ENCODE measurements at places on chromosomes 7 and 10.

DNA sequence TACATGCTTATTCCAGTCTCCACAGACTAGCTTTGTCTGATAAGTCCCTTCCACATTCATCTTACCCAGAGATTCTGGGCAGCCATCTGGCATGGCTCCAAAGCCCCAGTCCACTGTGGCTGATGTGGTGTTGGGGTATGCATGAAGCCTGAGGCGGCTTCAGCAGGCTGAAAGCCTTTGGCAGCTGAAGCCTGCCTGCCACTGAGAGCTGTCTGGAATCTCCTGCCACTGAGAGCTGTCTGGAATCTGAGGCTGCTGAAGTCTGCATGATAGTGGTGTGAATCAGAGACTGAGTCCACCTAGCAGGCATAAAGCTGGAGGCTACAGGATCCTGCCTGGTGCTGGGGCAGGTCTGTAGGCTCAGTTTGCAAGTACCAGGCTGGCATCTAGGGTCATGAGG is 87.1 kb downstream of the DYNC1I1 start:
- no peak for DNase-seq

GRCh38 chr7:136925556-136925955 is 57.1 kb downstream of the CHRM2 start:
- DNase-seq: no peak

DNA sequence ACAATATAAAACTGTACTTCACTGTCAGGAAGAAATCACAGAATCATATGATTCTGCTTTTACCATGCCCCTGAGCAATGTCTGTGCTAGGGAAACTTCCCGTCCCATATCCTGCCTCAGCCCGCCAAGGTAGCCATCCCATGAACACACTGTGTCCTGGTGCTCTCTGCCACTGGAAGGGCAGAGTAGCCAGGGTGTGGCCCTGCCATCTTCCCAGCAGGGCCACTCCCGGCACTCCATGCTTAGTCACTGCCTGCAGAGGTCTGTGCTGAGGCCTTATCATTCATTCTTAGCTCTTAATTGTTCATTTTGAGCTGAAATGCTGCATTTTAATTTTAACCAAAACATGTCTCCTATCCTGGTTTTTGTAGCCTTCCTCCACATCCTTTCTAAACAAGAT is 31.8 kb downstream of the AP3M1 start:
- DNase-seq: no peak

- DNase-seq: no peak
Measured at GRCh38 chr7:47210281-47210854, 371.5 kb downstream of the TNS3 start.

GRCh38 chr7:92854501-92855238 is 18.3 kb upstream of the CDK6 start:
- DNase-seq: peak; percentile 51

- no peak for DNase-seq
Measured at GRCh38 chr10:65183236-65183635, 1662.0 kb downstream of the REEP3 start.

GRCh38 chr10:10193848-10194247 is 823.8 kb upstream of the CELF2 start:
- DNase-seq: no peak

- no peak for DNase-seq
Measured at GRCh38 chr10:64503429-64503828, 982.2 kb downstream of the REEP3 start.

DNA sequence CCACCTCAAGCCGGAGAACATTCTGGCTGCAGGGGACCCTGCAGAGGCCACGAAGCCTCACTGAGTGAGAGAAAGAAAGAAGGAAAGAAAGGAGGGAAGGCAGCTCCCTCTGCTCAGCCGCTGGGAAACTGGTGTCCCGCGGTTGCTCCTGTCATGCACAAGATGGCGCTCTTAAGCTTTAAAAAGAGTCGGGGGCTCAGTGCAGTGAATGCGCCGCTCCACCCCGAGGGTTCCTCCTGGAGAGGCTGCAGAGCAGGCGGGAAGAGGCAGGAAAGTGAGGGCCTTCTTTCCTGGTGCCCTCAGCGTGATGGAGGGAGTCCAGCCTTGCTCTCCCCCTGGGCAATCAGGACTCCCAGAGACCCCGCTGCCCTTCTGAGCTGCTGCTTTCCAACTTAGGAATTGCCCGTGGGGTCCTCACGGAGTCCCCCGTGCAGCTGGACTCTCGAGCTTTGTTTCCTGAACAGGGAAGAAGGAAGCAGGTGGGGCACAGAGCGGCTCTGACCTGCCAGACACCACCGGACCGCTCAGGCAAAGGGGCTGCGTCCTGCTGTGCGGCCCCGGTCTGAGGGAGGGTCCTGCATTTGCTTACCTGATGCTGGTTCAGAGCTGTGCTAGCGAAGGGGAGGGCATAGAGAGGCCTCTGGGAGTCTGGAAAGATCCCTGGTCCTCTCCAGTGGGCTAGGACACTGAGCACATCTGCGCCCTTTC is 141.9 kb upstream of the MKI67 start:
- no peak for DNase-seq

DNA sequence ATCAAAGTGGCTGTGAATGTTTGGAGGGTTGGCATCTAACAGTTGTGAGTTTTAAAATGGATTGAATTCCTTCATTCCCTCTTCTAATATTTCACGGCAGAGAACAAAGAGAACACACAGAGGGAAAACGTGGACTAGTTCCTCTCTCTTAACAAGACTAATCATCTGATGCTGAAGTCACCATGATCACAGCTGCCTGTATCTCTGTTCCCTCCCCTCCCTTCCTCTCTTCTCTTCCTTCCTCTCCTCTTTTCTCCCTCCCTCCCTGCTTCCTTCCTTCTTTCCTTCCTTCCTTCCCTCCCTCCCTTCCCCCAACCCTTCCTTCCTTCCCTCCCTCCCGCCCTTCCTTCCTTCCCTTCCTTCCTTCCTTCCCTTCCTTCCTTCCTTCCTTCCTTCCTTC is 10.0 kb upstream of the GJD4 start:
- DNase-seq: no peak

- DNase-seq: no peak
Measured at GRCh38 chr7:47556511-47557180, 25.3 kb downstream of the TNS3 start.

GRCh38 chr10:91935886-91936285 is 12.3 kb downstream of the BTAF1 start:
- no peak for DNase-seq

DNA sequence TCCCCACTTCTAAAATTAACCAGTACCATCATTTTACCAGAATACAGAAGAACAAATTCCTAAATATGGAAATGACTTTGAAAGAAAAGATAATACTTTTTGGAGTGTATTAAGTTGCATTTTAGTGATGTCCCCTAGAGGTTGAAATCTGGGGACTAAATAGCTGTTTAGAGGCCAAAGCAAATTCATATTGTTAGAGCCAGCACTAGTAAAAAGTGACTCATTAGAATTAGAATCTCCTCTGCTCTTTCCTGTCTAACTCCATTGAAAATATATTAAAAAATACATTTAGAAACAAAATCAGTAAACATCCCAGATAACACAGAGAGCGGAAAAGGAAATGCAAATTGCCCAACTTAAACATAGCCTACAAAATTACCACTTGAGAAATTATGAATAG is 1189.6 kb upstream of the C7orf33 start:
- DNase-seq: no peak

- no peak for DNase-seq
Measured at GRCh38 chr10:69359148-69359547, 57.6 kb downstream of the TACR2 start.

DNA sequence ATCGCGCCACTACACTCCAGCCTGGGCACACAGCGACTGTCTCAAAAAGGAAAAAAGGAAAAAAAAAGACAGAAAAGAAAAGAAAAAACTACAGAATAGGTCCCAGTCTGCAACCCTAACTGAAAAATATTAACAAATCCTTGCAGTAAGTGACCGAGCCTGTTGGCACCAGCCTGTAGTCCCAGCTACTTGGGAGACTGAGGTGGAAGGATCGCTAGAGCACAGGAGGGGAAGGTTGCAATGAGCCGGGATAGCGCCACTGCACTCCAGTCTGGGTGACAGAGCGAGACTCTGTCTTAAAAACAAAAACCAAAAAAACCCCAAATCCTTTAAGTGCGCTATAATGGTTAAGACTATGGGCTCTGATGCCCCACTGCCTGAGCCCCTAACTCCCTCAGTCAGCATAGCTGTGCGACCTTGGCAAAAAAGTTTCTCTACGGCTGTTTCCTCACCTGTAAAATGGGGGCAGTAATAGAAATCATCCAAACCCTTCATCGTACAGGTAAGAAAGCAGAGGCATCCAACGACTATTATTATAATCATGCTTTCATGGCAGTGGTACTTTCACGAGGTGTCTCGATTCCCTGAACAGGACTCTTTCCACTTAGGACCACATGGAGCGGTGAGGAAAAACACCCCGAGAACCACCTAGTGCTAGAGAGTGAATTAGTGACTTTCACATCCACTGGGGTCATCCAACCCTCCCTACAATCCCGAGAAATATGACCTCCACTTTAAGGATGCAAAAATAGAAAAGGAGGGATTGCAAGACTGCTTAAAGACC is 755 bp downstream of the TOMM7 start:
- DNase-seq: no peak

GRCh38 chr10:9419757-9420156 is 1365.3 kb downstream of the GATA3 start:
- no peak for DNase-seq

DNA sequence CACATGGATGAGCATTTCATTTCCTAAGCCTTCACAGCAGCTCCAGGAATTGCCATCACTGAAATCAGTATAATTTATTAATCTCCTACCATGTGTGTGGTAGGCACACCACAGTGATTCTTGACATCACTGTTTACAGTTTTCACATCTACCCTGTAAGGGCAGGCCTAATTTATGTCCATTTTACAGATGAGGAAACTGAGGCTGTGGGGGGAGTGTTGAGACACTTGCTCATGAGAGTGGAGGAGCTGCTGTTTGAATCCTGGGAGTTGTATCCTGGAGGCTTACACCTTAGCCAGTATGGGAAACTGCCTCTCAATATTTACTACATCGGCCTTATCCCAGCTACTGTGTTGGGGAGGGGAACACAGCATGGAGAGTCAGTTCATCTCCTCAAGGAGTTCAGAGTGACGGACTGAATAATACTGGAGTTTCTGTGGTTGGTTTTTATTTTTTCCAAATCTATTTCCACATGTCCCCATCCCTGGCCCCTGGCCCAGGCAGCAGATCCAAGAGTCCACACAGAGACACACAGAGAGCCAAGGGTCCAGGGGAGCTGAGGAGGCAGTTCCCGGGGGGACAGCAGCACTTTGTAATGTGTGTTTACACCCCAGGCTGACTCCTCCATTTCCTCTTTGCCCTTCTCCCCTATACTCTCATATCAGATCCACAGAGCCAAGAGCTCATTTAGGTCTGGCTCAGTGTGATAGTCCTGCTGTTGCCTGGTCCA is 13.2 kb downstream of the UBTD1 start:
- no peak for DNase-seq

GRCh38 chr10:102831322-102832071 is 5.7 kb downstream of the CYP17A1 start:
- DNase-seq: no peak

- DNase-seq: no peak
Measured at GRCh38 chr10:32446536-32447406, 831 bp downstream of the CCDC7 start.

DNA sequence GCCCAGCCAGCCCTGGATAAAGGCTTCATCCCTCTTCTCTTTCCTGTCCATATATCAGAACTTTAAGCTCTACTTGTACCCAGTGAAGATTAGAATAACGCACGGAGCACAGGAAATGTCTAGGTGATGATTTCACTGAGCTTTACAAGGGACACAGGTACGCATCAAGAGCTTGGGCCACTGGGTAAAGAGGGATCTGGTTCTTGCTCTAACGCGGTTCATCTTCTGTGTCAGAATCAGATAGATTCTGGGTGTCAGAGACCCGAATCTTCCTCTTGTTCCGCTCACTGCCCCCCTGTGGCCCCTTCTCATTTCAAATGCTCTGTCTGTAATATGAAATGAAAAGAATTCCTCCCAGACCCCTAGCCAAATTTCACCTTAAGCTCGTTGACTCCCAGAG is 24.7 kb downstream of the IL2RA start:
- DNase-seq: no peak

DNA sequence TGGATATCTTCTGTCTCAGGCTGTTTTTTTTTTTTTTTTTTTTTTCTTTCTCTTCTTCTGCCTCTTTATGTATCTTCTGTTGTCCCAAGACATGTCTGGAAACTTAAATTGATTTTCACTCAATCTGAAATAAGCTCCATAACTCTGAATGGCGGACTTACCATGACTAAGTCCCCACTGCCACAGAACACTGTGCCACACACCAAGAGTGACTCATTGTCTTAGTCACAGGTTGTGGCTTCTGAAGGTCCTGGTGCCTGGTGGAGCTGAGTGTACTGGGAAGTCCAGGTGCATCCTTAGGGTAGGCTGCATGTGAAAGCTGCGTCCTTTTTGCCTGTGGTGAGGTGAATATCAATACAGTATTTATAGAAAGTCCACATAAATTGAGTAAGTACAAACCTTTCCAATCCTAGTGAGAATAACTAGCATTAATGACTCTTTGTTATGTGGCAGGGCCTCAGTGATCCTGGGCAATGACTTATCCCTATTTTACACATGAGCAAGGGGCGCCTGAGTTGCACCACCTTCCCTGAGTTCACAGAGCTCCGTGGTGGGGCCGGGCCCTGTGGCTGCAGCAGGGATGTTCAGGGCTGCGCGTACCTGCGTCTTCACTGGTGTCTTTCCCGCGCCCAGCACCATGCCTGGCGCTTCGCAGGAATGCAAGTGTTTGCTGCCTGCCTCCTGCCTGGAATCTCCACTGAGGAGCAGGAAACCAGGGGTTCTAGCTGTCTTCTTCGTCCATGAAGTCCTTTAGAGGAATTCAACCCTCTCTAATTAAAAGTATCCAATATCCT is 4.3 kb downstream of the PFKP start:
- DNase-seq: peak; percentile 64

DNA sequence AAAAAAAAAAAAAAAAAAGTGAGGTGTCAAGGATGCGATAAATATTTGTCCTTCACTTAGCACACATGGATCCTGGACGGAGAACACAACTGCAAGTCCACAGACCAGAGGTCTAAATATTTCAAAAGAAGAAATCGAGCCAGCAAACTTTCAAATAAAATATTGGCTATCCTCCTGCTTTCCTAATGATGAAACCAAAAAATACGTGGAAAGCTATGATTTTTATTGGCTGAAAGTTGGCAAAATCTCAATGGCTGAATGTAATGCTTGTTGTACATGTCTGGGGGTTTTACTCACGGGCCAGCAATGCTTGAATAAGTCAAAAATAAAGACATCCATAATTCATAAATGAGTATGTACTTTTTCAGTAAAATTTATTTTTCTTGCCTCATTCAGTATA is 19.0 kb upstream of the MGMT start:
- no peak for DNase-seq

Data from activated CD8-positive, alpha-beta memory T cell treated with anti-CD3 and anti-CD28 coated beads, Interleukin-2, amount 10 ng/mL, durations not matched to agents 7 days and 5 days (primary cell).